Activated CD4-positive, alpha-beta T cell treated with anti-CD3 and anti-CD28 coated beads, Interleukin-2, amount 50 U/mL, for 48 hours (primary cell): ENCODE measurements at places on chromosomes 6 and 20.

GRCh38 chr6:99282479-99283062, 66.9 kb downstream of the FAXC start:
- no peak for DNase-seq

- no peak for DNase-seq
Measured at GRCh38 chr6:127249621-127250020, 17.0 kb upstream of the RNF146 start.

DNA sequence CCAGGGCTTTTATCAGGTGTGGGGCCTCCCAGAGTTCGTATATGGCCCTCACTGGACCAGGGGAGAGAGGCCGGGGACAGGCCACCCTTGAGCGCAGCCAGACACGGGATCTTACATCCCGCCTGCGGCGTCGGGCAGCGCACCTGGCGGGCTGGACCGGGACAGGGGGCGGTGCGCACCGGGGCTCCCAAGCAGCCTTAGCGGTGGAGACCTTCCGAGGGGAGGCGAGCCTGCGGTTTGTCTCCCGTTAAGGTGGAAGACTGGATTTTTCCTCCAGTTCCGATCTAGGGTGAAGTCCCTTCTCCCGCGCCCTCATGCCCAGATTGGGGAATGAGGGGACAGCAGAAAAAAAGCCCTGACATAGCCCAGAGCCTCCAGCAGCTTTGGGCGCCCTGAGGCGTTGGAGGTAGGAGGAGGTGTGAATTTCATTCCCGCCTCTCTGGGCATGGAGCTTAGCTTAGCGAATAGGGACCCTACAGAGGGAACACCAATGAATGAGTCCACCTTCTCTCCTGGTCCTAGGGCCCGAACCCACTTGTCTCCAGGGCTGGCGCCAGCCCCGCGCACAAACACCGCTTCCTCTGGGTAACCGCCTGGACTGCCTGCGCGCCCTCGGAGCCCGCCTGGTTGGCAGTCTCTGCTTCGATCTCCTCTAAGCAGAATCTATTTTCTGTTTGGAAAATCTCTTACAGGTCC, 6.7 kb upstream of the LAMP5 start:
- DNase-seq: no peak

DNA sequence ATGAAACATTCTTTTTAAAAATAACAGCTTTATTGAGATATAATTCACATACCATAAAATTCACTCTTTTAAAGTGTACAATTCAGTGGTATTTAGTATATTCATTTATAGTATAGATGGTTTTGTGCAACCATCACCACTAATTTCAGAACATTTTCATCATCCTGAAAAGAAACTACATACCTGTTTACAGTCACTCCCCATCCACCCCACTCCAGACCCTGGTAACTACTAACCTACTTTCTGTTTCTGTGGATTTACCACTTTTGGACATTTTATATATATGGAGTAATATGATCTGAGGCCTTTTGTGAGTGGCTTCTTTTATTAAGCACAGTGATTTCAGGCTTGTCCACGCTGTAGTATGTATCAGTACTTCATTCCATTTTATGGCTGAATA, 2.5 kb upstream of the TMEM217 start:
- no peak for DNase-seq

DNA sequence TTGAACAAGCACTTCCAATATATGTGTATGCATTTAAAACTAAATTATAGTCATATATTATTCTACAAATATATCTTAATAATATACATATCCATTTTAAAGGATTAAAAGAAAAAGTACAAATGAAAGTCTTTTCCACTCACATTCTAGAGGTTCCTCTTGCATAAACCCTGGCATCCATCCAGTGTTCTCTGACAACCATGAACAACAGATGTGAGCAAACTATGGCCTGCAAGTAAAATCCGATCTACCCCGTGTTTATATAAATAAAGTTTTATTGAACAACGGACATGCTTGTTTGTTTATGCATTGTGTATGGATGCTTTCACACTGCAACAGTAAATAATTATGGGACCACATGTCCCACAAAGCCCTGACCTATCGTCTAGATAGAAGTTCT, 1122.3 kb downstream of the EPHA7 start:
- no peak for DNase-seq

GRCh38 chr20:48933017-48933766, 11.7 kb downstream of the ARFGEF2 start:
- DNase-seq: no peak

DNA sequence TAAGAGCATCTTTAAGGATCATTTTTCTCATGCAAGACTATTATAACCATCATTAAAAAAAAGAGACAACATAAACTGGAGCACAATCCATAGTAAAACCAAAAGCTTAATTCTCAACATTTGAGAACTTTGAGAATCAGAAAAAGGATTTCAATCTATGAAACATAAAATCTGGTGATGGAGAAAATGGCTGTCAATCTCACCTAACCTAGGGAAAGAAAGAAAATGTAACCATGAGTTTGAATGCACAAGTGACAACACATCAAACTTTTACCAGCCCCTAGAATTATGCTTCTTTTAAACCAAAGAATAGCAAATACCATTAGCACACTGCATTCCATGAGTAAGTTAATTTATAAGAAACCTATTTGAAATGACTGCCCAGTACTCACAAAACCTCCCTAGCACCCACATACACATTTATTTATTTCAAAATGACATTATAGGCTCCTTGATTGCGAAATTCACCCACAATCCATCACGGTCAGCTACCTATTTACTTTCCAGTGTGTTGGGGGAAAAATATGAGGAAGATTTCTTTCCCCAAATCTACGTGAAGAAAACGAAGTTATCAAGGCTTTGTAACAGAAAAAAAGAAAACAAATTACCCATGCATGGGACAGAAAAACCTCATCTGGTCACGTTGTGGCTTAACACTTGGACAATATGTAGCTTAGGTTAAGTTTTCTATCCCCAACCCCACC, 828 bp downstream of the ASCC3 start:
- no peak for DNase-seq

GRCh38 chr6:40897390-40898003, 141.5 kb downstream of the UNC5CL start:
- DNase-seq: no peak

DNA sequence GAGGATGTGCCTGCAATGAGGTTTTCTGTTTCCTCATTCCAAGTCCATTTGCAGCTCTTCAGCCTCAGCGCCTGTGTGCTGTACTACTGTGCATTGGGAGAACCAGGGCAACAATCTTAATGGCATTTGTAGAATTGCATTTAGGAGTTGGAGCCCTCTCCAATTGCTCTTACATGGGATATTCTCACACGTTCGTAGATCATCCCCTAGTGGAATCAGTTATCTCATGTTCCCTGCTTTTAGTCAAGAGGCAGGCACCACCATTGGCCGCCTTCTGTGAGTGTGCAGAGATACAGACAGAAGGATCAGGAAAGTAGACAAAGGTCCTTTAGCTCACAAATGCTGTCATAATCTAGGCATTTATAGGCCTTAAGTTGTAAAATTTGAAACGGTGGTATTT, 84.2 kb upstream of the RGS17 start:
- no peak for DNase-seq

DNA sequence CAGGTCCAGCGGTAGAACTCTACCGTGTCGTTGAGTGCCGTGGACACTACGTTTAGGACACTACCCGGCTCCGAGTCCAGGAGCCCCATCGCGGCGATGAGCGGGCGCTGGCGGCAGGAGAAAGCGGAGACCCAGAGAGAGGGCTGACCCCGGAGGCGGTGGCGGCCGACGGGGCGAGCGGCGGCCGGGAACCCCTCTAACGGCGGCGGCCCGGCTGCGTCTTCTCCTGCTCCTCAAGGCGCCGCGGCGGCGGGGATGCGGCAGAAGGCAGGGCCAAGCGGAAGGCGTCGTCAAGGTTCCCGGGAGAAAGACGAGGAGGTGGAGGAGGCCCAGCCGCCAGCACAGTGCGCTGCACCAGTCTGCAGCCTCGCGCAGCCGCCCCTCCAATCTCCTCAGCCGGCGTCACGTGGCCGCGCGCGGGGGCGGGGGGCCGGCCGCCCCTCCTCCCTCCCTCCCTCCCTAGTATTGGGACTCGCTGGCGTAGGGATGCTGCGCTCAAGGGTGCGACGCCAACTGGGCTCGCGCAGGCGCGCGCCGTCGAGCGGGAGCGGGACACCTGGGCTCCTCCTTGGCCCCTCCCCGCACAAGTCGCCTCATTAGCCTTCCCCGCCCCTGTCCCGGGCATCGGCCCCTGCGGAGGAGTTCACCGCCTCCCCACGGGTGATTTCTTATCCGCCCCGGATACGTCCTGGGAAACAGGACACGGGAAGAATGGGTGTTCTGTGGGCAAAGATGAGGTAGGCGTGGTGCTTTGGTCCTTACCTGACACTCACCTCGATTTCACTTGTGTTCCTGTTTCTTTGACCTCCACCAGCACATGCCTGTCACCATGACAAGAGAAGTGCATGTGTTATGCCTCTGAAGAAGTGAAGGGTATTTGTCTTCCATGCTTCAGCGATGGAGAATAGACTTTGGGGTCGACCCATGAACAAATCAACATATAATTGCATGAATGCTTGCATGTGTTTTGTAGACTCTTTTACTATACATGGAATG, at the start of gene ELOVL4:
Gene ELOVL4 (minus strand): TSS at position 363 of the 996 bp plus-strand sequence. CDS start 274 bp downstream, at position 89.
- DNase-seq: peak; percentile 72

GRCh38 chr6:115668781-115669180, 391.9 kb downstream of the FRK start:
- DNase-seq: no peak

- peak; percentile 49 for DNase-seq
Measured at GRCh38 chr20:3786126-3786484, 435 bp downstream of the CENPB start.

DNA sequence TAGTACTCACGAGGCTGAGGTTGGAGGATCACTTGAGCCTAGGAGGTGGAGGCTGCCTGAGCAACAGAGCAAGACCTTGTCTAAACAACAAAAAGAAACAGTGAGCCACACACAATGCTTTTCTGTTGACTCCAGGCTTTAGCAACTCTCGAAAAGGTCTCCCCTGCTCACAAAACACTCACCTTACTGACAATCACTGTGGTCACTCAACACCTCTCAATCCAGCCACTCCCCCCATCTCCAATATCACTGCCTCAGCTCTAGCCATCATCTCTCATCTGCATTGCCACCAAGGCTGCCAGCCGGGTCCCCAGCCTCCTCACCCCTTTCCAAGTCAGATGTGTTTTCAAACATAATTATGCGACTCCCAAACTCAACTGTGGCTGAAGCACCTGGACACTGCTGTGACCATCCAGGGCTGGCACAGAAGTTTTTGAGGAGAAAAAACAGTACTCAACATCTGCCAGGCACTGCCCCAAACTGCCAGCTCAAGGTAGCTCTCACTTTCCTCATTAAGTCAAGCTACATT, 218.0 kb upstream of the ARID1B start:
- DNase-seq: no peak

- peak; percentile 40 for DNase-seq
Measured at GRCh38 chr20:56359212-56360132, 698 bp downstream of the FAM210B start.

GRCh38 chr20:59082981-59083380, 40.4 kb upstream of the PRELID3B start:
- DNase-seq: no peak

GRCh38 chr6:116682334-116682712, 1.3 kb downstream of the KPNA5 start:
- peak; percentile 17 for DNase-seq

GRCh38 chr6:146331013-146331412, 212.6 kb upstream of the RAB32 start:
- DNase-seq: no peak

DNA sequence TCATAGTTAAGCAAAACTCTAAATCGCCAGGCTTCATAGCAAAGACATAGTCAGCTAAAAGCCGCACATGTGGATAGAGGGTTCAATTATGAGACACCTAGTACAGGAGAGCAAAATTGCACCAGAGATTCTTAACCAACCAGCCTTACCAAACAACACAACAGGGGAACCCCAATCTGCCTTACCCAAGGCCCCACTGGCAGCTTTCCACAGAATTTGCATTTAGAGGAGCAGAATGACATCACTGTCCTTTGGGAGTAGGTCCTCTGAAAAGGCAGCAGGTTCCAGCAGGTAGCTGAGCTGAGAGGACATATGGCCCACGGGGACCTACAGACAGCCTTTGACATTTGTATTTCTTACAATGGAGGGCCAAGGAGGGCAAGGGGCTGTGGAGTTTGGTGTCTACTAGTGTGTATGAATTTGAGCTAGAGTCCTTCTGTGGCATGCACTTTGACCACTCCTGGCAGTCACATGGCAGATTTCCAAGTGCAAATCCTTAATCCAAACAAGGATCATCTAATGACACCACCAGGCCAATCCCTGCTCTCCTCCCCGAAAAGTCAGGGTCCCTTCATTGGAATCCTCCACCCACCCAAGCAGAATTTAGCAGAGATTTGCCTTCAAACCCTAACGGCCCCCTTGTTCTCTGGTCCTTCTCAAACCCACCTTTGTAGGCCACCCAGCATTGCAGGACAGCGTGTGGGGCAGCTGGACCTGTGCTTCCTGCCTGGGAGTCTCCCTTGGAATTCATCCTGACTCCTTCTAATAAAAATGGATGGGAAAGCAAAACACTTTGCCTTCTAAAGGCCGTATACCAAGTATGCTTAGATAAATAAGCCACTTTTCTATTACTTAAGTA, 171.2 kb upstream of the SUPT3H start:
- no peak for DNase-seq

DNA sequence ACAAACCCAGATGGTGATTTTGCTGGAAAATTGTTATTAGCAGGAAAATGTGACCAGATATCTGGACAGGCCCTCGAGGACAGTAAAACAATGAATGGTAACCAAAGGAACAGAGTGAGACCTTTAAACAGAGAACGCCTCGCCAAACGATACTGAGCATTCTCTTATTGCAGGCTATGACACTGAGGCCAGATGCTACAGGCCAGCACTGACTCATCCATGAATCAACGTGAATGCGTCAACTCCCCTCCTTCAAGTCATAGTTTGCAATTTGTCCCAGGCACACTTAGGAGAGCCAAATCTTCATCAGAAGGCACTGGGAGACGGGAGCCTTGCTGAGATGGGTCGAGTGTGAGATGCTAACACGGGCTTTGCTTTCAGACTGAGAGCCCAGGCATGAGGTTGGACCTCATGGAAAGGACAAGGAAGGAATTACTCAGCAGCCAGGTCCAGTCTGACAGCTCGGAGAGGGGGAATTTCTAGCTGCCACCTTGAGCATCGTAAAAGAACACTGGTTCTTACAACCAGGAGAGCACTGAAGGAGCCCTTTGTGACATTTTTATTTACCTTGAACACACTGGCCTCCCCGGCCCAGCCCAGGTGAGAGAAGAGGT, 60.7 kb downstream of the BMP7 start:
- no peak for DNase-seq

DNA sequence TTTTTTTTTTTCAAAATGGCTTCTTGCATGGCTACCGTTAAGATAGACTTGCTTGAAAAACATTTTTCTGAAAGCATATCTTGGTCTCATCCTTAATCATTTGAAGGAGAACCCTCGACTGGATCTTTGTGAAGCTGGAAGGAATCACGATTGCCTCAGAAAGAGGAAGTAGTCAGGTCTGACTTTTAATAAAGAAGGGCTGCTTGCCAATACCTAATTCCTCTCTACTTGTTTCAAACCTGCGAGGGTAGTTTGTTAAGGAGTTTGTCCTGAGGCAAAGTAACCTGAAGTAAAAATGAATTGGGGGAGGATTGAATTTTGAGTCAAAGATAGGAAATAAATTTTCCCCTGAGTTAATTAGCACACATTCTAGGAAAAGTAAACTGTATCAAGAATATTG, 288.1 kb upstream of the MAP3K7 start:
- DNase-seq: no peak

- no peak for DNase-seq
Measured at GRCh38 chr20:14647016-14647415, 309.6 kb upstream of the FLRT3 start.
